ENCODE measurements at places on chromosomes 6 and 20. TPM values are rescaled to one million over a fixed set of nuclear protein-coding genes. Genes with fewer than 3 reads are reported as not detected.

AP5S1 gene
- total RNA-seq, result 7.7 TPM

DNA sequence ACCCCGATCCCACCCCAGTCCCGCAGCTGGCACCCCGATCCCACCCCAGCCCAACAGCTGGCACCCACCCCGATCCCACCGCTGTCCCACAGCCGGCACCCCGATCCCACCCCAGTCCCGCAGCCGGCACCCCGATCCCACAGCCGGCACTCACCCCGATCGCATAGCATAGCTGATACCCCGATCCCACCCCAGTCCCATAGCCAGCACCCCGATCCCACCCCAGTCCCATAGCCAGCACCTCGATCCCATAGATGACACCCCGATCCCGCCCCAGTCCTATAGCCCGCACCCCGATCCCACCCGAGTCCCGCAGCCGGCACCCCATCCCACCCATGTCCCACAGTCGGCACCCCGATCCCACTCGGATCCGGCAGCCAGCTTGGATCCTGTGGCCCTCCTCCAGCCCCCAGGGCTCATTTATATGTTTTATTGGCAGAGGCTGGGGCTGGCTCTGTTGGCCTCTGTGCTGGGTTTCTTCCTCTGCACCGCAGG lies 897 bp upstream of the GMEB2 start:
- DNase-seq, result no peak

GRCh38 chr6:16882230-16882629 lies 121.0 kb upstream of the ATXN1 start:
- DNase-seq, result no peak

- no peak for DNase-seq
These were observed 2.7 kb downstream of the PAQR8 start for GRCh38 chr6:52364480-52365166.

GRCh38 chr6:106256201-106256968 lies 69.2 kb downstream of the ATG5 start:
- DNase-seq, result no peak

GRCh38 chr20:24530131-24530680 lies 60.8 kb downstream of the SYNDIG1 start:
- DNase-seq, result no peak

DNA sequence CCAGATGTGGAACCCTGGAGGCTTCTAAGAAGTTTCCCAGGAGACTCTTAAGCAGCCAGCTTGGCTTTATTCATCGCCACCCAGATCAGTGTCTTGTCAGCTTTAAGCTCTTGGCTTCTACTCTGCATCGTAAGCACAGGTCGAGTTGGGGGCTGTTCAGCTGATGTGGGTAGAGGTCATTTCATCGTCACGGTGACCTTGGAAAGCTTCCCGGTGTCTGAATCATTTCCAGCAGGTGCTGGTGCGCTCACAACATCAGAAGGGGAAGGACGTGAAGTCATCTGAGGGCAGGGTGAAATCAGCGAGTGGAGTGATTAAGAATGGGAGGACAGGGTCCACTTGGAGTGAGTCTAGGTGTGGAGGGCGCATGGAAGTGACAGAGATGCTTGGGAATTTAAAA lies 112.6 kb downstream of the SASH1 start:
- DNase-seq, result no peak

GRCh38 chr6:7909323-7910276 lies 988 bp downstream of the TXNDC5 start:
- DNase-seq, result peak; percentile 89

DNA sequence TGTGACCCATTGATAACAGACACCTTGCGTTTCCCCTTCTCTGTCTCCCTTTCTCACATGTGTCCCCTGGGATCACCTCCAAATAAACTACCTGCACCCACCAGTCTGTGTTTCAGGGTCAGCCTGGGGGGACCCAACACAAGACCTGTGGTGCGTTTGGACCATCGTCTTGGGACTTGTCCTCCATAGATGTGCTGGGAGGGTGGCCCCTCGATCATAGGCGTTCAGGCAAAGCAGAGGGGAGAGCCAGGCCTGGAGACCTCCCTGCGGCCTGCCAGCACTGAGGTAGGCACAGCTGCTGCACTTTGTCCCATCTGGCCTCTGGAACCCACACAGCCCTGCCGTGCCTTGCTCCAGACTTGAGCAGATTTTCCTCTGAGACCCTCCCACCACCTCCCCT lies 18.1 kb downstream of the CST9 start:
- no peak for DNase-seq

SNX21 gene
- total RNA-seq, result 225 TPM

DNA sequence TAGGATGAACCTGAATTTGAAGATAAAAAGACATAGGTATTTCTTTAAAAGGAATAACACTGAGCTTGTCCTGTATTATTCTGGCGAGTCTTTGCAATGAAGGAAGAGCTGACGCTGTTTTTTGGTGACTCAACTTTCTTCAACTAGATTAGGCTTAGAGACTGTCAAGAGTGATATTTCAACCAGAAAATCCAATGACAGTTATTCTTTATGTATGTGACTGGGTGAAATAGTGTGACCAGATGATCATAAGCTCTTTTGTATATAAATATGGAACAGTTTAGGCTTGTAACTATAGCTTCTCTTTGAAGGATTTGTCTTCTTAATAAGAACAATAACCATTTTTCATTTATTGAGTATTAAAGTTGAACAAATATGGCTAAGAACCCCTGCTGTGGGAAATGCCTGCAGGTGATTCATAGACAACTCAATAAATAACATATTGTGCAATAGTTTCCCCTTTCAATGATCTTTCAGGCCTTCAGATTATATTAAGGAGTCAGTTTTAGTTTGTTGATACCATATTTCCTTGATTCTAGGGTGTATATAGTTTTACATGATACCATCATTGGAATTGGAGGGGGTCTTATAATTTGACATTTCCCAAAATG lies 265.6 kb upstream of the JAG1 start:
- DNase-seq, result no peak

- DNase-seq, result no peak
These were observed 20.2 kb downstream of the GMEB2 start for GRCh38 chr20:63606686-63607085.

GRCh38 chr6:22017766-22018165 lies 279.1 kb downstream of the PRL start:
- DNase-seq, result no peak

- DNase-seq, result no peak
These were observed 31.3 kb downstream of the TRMT11 start for GRCh38 chr6:126017668-126018067.

DNA sequence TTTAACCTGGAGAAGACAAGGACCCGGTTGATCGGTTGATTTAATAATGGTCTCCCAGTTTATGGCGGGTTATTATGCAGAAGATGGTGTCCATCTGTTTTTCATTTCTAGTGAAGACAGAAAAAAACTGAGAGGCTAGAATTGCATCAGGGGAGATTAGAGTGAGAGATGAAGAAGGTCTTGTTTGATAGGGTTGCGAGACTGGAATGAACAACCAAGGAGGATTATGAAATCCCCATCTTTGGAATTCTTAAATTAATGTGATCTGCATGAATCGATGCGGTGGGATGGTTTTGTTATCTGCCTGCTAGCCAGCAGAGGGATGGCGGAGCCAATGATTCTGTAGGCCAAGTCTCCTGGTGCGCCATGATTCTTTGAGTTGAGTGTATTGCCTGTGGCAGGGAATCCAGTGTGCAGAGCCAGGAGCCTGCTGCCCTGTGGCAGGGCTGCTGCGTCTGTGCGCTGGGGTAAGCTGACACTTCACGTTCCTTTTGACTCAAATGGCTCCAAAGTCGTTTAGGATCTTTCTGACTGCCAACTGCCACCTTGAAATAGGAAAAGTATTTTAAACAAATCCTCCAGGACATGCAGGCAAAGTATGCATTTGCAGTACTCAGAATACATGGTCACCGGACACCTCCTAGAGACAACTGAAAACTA lies 200.1 kb downstream of the CLIC5 start:
- DNase-seq, result no peak

RGS17 gene
- total RNA-seq, result 0.16 TPM

- peak; percentile 92 for DNase-seq
These were observed 12.5 kb downstream of the ITPR3 start for GRCh38 chr6:33633462-33634158.

DNA sequence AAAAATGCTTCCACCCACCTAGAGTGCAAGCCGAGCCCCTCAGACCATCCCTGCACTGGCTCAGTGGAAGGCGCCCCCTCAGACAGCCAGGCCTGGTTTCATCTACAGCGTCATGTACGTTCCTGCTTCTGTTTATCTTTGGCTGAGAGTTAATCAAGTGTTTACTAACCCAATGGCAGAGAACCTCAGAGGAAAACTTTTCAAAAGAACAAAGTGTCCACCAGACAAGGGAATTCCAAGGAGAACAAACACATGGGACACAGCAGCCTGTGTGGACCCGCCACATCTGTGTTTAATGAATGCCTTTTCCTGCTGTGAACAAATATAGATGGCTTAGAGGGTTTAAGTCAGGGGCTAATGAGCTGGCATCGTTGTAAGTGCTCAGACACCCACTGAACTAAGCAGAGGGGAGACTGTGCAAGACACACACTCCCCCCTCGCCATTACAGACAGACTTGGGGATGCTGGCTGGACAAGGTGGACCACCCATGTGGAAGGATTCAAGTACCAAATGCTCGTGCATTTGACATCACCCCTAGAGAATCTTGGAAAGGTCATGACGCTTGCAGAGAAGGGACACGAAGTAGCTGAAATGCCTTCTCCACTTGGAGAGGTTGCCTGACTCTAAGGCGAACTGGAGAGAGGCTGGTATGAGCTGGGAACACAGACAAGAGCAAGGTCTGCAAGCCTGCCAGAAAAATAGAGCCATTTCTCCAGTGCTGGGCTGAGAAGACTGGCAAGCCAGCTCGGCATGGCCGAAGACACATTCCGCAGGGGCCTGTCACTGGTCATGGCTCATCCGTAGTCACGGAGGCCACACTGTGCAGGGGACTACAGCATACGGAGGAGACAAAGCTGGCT lies 53.5 kb upstream of the NXT1 start:
- DNase-seq, result peak; percentile 59

GRCh38 chr6:87045521-87046075 lies 49.3 kb downstream of the CGA start:
- no peak for DNase-seq

DNA sequence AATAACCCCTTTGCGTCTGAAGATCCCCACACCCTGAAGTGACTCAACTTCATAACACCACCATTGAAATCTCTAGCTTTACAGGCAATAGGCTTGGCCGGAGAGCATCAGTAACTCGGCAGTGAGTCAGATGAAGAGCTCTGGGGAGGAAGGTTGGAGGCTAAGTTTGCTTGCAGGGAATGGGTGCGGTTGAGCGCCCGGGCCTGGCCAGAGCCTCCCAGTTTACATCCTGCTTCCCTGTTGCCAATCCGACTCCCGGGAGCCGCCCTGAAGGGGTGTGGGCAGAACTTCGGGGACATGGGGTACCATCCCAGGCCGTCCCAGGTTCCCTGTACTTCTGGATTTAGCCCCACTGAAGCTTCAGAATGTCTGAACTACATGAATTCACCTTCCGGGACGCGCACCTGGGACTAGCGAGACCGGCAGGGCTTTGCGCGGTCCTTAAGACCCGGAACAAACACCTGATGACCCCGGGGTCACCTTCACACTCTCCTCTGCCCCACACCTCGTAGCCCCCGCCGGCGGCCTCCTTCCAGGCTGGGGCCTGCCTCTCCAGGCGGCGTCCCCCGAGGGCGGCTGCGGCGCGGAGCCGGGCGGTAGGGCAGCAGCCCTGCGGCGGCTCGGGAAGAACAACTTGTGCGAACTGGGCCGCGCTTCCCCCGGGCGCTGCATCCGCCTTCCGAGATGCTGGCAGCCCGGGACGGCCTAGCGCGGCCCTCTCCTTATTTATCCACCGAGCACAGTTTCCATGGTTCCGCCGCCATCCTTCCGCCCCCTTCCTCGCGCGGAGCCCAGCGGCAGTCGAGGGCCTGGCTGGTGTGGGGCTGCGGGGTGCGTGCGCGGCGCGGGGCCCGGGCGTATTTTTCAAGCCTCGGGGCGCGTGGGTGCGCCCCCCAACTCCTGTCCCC lies 56.6 kb upstream of the RREB1 start:
- peak; percentile 58 for DNase-seq

DNA sequence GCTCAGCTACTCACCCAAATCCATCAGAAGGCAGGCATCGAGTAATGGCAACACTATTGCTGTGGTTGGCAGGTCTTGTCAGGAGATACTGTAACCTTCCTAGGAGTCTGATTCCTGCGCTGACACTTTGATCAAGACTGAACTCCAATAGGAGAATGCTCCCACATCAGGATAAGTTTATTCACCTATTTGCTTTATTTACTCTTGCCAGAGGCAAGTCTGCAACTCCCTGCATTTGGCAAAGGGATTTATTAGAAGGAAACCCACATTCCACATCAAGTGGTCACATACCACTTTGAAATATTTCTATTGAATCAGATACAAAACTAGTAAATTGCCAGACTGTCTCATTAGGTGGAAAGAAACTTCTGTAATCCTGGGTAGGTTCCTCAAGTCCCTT lies 43.5 kb downstream of the ZFAND3 start:
- no peak for DNase-seq

EIF6 gene
- 161 TPM for total RNA-seq

GRCh38 chr20:51434026-51434425 lies 108.5 kb downstream of the NFATC2 start:
- DNase-seq, result no peak

DNA sequence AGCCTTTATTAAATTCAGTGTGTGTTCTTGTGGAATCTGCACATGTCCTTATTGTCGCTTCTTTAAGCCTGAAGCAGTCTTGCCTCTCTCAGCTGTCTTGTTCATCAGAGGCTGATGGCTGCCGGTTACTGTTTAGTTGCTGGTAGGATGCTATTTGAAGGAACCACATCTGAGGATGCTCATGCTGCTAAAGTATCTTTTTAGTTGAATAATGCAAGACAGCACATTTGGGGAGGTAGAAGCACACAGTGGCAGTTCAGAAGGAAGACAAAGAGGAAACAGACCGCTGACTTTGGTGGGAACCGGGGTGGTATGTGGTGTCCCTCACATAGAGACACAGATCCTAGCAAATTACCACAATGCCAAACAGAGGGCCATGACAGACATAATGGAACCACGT lies 144.2 kb upstream of the HDDC2 start:
- DNase-seq, result no peak

All from lower leg skin (tissue), 4 donors.